ENCODE measurements at places on chromosomes 6 and 20.
A peak's percentile ranks its signal among the peaks of the same experiment; 100 is the strongest.

DNA sequence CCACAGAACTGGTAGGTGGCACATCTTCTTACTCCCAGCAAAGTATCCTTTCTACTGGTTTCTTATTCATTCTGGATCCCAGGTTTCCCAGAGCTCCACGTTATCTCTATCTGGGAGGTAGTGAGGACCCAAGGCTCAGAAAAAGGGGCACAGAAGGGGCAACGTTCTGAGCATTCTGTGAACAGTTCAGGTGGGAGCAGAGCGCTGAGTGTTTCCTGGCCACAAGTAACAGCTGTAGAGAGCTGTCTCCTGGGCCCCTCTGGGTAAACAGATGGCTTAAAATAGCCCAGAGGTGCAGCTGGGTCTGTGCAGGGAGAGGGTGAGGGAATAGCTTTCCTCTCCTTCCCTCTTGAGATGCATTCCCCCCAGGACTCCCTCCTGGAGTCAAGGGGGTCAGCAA, 2.1 kb downstream of the APOBEC2 start:
- no peak for DNase-seq

DNA sequence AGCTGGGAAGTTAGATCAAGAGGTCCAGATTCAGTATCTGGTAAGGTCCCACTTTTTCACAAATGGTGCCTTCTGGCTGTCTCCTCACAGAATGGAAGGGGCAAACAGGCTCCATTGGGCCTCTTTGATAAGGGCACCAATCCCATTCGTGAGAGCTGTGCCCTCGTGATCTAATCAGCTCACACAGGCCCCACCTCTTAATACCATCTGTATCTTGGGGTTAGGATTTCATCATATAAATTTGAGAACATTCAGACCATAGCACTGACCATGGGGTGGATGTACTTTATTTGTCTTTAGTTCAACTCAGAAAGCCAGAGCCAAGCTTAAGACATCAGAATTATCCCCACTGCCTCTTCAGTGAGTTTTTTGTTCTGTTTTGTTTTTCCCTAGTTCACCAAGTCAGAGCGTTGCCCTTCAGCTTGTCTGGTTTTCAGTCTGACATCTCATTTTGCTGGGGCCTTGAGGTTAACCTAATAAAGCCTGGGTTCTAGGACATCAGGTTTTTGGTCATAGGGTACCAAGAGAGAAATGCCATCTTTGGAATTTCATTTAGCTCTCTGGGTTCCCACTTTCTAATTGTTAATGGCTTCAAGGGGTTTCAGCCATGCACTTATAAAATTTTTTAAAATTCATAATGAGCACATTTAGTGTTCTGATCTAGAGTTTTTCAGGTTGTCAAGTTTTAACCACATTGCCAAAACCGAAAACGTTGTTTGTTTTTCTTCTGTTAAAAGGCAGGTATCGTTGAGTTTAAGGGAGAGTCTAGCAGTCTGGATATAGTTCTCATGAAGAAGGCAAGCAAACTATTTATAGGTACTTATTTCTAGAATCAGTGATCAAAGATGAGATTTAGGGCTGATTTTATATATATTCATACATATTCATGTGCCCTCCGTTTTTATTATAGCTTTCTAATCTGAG, 19.0 kb downstream of the SENP6 start:
- no peak for DNase-seq

DNA sequence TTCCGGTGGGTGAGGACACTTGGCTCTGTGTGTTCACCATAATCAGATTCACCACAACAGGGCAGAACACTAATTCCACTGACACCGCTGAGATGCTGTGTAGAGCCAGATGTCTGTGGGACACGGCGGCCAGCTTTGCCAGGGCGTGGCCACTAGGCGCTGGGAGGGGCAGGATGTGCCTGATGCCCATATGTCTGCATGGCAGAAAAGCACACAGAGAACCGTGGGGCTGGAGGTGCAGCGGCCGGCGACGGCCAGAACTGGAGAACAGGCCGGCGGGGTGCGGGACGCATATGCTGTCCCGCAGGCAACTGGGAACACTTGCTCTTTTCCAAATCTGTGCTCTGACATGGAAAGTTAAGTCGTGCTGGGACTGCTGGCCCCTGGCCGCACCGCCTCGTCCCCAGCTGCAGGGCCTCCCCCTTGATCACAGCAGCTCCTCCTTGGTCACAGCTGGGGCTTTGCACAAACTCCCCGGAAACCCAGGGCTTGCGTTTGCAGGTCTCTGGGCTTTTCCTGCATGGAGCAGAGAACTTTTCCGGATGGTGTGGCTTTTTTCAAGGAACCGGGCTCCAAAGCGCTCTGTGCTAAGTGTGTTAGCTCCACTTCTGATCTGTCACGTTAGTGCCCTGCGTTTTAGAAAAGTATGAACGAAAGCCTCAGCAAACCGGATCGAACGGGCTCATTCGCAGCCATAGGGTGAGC, 31.1 kb downstream of the NTSR1 start:
- peak; percentile 45 for DNase-seq

GRCh38 chr20:17225851-17226409, 910 bp upstream of the PCSK2 start:
- DNase-seq, result no peak

GRCh38 chr20:32191422-32191821, 16.1 kb downstream of the PLAGL2 start:
- no peak for DNase-seq

- no peak for DNase-seq
Observed at GRCh38 chr20:10075606-10076005, 40.8 kb downstream of the ANKEF1 start.

GRCh38 chr20:32839227-32839981, 19.3 kb upstream of the EFCAB8 start:
- DNase-seq, result no peak
